ENCODE measurements at places on chromosomes 2 and 18.
A peak's percentile ranks its signal among the peaks of the same experiment; 100 is the strongest.

DNA sequence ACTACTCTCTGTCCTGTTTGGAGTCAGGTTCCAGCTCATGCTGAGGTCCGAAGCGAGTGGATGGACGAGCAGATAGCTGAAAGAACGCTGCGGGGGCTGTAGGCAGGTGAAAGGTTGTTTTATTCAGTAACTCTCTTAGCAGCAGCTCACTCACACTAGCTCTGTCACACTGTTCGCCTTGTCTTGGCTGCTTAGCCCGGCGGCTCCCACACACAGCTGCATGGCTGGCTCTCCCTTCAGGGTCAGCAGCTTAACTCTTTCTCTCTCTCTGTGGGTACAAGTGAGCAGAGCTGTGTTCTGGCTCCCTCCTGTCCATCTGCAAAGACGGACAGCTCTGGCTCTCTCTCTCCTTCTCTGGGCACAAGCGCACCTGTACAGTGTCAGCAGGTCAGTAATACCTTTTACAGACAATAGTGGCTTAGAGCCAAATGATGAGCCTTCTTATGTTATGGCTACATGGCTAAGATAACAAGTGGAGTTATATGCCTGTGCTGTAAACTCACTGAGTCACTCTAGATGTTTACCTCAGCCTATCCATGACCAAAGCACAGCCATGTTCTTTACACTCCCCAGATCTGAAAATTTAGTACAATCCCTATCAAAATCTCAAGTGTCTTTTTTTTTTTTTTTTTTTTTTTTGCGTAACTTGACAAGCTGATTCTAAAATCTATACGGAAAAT, 149.3 kb downstream of the GALNT1 start:
- DNase-seq = no peak

DNA sequence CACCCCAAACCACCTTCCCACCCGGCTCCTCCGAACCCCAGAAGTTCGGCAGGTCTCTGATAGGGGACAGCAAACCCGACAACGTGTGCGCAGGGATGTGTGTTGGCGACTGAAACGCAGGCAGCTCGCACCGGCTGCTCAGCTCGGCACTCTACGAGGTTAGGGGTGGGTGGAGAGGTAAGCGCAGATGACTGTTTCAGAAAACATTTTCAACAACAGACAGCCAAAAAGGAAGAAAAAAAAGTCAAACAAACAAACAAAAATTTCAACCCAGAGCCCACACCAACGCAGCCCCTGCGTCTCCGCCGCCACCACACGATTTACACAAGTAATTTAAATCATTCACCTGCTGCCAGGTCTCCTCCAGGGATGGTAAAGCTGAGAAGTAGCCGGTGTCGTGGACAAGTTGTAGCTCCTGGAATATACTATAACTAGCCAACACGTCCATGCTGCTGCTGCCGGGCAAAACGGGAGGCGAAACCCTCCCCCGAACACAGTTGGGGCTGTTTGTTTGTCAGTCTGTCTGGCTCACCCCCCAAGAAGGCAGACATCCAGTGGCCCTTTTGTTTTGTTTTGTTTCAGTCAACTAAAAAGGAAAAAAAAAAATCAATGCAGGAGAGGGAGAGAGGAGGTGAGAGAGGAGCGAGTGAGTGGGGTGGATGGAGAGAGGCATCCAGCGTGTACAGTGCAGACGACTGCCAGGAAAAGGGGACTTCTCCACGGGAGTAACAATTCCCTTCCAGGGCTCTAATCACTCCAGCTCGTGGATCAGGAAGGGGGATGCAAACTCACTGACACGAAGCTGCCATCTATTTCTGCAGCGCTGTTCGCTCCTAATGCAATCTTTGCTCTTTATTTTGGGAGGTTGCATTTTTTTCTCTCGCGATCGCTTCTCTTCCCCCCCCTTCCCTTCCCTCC, at the start of gene KLF7:
Gene KLF7 (minus strand): TSS at position 828 of the 918 bp plus-strand sequence. CDS start 380 bp downstream, at position 448.
- peak; percentile 68 for DNase-seq

- DNase-seq = no peak
Observed at GRCh38 chr2:156826341-156826933, 390.3 kb downstream of the GPD2 start.

DNA sequence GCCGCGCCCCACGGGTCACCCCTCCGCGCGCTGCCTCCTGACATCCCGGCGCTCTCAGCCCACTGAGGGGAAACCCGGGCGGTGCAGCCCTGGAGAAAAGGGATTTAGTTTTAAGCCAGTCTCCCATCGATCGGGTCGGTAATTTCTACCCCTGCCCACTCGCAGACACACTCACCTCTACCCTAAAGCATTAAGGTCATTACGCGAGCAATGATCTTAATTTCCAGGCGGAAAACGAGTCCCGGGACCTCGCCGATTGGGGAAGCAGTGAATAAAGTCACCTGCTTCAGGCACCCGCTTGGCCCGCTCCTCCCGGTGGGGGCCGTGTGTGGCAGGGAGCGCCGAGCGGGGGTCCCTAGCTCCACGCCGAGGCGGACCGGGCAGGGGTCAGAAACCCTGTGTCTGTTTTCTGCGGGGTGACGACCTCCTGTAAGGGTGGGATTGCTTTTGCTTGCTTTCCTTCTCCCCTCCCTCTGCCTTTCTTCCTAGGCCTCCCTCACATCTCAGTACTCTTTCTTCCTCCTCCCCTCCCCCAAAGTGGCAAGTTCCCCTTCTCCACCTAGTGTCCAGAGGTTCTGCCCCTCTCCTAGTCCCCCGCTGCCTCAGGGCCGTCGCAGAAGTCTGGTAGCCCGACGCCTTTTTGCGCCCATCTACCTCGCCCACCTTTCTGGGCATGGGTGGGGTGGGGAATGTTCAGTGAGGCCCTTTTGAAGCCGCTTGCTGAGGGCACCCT, 142.6 kb downstream of the MEIS1 start:
- DNase-seq = no peak

GRCh38 chr2:64804651-64805050, 150.9 kb upstream of the SERTAD2 start:
- DNase-seq = peak; percentile 23

GRCh38 chr18:48036226-48036625, 105.8 kb upstream of the SMAD2 start:
- no peak for DNase-seq

- DNase-seq = no peak
Observed at GRCh38 chr2:239154971-239155805, 245.6 kb downstream of the HDAC4 start.

Data from ELR (cell line).